ENCODE measurements at places on chromosomes 12 and 14.

DNA sequence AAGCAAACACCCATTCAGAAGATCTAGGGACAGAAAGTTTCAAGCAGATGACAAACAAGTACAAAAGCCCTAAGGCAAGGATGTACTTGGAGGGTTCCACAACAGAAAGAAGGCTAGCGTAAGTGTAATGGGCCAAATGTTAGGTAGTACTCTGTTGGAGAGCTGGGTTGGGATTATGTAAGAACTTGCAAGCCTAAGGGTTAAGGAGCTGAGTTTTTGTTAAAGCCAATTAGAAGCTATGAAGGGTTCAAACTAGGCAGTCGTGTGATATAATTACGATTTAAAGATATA, 41.4 kb downstream of the HECTD1 start:
- DNase-seq: no peak

GRCh38 chr14:94717808-94718207, 52.1 kb downstream of the GSC start:
- no peak for DNase-seq

GRCh38 chr12:23140710-23141109, 515.7 kb downstream of the ETNK1 start:
- no peak for DNase-seq

GRCh38 chr12:78099806-78100205, 269.1 kb downstream of the NAV3 start:
- DNase-seq: no peak

GRCh38 chr12:117869551-117869950, 99.2 kb downstream of the KSR2 start:
- no peak for DNase-seq

DNA sequence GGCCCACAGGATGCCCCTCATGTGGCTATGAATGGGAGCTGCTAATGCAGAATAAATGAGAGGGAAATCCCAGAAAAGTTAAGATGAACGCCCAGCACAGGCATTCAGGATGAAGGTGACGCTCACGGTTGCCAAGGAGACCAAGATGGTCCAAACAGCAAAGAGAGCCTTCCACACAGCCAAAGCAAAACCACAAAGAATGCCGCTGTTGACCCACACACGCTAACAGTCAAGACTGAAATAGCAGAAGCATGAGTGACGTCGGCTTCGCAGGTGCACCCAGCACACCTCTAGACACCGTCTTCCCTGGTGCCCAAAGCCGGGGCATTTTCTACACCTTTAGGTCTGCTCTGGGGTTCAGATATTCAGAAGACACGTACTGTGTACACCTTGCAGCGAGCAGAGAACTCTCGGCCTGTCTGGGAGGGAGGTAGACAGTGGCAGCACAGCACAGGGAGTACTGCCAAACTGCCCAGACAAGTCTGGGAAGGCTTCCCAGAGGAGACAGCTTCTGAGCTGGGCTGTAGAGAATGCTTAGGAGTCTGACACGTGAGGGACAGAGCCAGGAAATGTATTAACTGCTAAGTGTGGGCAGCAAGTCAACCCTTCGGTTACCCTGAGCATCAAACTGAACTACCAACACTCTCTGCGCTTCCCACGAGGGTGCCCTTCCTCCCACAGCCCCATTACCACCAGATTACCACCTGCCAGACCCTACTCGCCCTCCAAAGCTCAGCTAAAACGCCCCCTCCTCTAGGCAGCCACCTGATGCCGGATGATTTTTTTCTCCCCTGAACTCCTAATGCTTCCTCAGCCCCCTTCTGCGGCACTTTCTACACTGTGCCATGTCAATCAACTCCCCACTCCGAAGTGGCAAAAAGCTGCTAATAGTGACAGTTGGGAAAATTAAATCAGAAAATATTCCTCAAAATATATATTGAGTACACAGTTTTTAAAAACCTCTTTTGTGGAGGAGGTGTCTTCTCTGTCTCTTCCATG, 50.1 kb downstream of the CCDC88C start:
- DNase-seq: no peak

DNA sequence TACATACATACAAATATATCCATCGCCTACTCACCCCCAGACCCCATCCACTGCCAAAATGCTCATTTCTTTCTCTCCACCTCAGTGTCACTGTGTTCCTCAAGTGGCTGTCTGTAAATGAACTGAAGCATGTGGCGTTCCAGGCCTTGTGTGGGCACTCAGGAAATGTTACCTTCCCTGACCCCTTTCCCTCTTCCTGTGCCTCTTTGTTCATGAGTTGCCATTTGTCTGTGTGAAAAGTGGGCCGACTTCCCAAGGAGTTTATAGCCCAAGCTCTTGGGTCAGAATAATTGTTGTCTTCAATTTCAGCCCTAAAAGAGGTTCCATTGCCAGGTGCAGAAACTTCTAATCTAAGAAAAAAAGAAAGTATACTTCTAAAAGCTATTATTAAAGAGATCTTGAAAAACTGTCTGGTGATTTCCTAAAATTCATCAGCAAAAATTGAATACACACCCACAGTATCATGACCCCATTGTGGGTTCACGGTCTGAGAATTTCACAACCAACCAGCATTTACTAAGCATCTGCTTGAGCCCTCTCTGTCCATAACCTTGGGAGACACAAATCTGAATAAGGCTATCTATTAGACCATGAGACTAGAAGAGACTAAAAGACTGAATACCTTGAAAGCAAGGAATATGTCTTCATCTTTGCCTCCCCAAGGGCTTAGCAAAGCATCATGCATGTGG, 201.4 kb upstream of the EEA1 start:
- DNase-seq: no peak

- DNase-seq: no peak
These were observed 128.1 kb downstream of the ITPR2 start for GRCh38 chr12:26704684-26705460.

DNA sequence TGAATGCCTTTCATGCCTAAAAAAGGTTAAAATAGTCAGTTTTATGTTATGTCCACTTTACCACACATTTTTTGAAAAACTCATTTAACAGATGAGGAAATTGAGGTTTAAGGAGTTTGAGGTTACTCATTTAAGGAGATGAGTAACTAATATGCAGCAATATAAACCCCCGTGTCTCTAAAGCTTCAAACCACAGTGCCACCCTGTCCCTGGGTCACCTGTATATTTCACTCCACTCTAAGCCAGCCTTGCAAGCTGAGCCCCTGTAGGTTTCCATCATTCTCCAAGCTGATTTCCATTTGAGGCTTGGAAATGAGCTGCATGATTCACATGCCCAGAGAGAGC, 64.4 kb downstream of the NUAK1 start:
- DNase-seq: no peak

DNA sequence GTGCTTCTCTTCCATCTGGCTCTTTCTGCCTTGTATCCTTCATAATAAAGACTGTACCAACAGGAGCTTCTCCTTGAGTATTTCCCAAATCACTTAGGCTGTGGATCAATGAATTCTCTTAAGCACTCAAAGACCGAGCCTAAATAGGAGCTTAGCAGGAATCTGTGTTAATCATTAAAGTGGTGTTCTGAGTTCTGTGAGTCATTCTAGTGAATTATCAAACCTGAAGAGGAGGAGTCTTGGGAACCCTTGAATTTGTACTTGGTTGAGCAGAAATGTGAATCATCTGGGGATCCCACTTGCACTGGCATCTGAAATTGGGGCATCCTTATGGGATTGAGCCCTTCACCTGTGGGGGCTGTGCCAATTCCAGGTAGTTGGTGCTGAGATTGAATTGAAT, 946.2 kb downstream of the BCL11B start:
- no peak for DNase-seq

- no peak for DNase-seq
These were observed 12.0 kb downstream of the LUM start for GRCh38 chr12:91099341-91099740.

GRCh38 chr14:106841701-106842100, 1315.3 kb downstream of the TMEM121 start:
- no peak for DNase-seq

DNA sequence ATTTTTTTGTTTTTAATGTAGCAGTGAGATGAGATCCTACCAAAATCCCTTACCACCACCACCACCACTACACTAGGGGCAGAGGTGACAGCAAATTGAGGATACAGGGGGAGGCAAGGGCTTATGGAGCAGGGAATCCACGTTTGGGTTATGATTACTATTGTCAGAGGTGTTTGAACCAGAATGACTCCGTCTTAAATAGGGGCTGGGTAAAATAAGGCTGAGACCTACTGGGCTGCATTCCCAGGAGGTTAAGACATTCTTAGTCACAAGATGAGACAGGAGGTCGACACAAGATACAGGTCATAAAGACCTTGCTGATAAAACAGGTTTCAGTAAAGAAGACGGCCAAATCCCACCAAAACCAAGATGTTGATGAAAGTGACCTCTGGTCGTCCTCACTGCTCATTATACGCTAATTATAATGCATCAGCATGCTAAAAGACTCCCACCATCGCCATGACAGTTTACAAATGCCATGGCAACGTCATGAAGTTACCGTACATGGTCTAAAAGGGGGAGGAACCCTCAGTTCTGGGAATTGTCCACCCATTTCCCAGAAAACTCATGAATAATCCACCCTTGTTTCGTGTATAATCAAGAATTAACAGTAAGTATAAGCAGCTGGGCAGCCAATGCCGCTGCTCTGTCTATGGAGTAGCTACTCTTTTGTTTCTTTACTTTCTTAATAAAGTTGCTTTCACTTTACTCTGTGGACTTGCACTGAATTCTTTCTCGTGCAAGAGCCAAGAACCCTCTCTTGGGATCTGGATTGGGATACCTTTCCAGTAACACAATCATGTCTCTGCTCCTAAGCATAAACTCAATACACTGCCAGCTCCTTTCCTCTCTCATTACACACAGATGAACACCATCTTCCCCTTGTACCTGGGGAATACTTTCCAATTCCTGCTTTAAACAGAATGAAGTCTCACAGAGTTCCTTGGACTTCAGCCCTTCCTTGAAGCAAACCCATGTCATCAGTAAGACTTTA, 16.7 kb upstream of the CRY1 start:
- no peak for DNase-seq

DNA sequence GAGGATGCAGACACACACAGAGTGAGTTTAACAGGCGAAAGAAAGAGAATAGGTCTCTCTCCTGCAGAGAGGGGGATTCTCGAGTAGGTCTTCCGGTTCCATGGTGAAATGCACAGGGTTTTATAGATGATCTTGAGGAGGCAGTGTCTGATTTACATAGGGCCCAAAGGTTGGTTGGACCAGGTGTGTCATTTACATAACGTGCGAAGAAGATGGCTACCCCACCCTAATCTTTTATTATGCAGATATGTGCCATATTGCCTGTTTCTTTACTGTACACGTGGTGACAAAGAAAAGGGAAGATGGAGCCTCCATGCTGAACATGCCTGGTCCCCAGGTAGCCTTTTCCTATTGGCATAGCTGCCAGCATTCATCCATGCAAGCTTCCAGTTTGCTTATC, 219.8 kb downstream of the CRADD start:
- no peak for DNase-seq

GRCh38 chr12:27906658-27907473, 65.7 kb downstream of the PTHLH start:
- no peak for DNase-seq

GRCh38 chr14:31024010-31024480, 1.4 kb upstream of the AP4S1 start:
- DNase-seq: no peak

DNA sequence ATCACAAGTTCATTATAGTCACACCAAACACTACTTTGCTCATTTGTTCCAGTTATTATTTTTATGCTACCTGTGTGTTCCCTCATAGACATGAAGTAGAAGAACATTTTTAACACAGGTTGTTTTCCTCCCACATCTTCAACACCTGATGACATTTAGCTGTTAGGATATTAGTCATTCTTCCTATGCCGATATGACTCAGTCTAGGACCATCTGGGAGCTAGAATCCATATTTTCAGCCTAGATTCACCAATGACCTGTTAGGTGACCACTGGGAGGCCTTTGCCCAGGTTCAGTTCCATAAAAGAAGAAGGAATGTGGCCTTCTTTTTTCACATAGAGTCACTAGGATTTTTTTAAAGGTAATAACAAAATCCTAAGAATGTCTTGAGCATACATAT, 222.8 kb downstream of the C12orf42 start:
- DNase-seq: no peak

- DNase-seq: no peak
These were observed 921 bp downstream of the DEPDC4 start for GRCh38 chr12:100265732-100266584.

DNA sequence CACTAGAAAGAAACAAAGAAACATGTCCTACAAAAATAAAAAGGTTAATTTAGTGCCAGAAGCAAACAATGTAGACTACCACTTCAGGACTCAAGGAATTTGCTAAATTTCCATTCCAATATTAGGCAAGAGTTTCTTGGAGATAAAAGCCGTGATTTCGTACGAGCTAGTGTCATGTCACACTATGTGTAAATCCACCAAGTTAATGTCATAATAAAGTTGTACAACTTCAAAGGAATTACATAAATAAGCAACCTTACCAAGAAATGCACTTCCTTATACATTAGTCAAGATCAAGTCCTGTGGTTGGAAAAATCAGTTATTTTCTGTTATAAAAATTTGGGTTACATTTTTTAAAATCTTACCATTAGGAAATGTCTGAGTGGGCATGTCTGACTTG, 1222.8 kb downstream of the GALC start:
- no peak for DNase-seq

- DNase-seq: no peak
These were observed 14.1 kb downstream of the STAB2 start for GRCh38 chr12:103600967-103601728.

- DNase-seq: no peak
These were observed 115.1 kb downstream of the TTC7B start for GRCh38 chr14:90700933-90701776.

- DNase-seq: no peak
These were observed 106.7 kb downstream of the KTN1 start for GRCh38 chr14:55686713-55687112.

DNA sequence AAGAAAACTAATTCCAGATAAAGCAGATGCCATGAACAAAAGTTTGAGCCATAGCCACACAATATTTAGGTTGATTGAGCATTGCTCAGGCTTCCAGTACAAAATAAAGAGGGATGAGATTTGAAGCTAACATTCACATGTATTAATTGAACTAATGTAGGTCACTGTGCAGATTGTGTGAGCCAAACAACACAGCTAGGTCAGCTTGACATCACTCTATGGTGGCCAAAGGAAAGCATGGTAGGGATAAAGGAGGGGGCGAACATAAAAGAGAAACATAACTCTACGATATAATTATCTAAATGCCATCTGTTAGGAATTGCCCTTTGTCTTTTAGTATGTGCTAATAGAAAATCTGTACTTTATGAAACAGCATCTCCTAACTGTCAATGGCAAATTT, 477.7 kb upstream of the SYT1 start:
- DNase-seq: no peak

DNA sequence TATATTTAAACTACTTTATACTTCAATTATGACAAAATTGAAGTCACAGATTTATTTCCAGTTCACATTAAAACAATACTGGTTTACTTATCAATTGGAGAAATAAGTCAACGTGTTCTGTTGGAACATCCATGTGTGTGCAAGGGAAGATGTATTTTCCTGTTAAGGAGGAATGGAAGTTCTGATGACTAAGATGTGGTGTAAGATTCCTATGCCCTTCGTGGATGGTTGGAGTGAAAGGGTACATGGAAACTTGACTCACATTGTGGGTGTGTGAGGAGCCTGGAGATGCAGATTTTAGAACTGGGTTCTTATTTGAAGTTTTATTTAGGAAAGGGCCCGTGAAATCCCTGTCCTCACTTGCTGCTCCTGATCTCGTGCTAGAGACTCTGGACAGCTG, 95.3 kb downstream of the CATSPERB start:
- DNase-seq: no peak
